ENCODE measurements at places on chromosomes 5 and 9.

DNA sequence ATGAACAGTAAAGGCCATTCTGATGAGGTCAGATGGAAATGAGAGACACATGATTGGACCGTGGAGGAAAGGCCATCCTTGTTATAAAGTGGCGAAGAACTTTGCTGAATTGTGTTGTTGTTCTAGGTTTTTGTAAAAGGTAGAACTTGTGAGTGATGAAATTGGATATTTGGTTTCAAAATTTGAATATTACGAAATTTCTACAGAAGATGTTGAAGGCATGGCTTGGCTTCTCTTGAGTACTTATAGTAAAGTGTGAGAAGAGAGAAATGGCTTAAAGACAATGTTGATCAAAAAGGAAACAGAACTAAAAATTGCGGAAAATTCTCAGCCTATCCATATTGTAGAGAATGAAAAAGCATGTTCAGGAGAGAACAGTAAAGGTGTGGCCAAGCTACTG lies 166.6 kb upstream of the S1PR3 start:
- no peak for DNase-seq

- no peak for DNase-seq
Observed at GRCh38 chr9:16708656-16709435, 161.6 kb downstream of the BNC2 start.

- no peak for DNase-seq
Observed at GRCh38 chr9:99852617-99853016, 30.9 kb downstream of the NR4A3 start.

DNA sequence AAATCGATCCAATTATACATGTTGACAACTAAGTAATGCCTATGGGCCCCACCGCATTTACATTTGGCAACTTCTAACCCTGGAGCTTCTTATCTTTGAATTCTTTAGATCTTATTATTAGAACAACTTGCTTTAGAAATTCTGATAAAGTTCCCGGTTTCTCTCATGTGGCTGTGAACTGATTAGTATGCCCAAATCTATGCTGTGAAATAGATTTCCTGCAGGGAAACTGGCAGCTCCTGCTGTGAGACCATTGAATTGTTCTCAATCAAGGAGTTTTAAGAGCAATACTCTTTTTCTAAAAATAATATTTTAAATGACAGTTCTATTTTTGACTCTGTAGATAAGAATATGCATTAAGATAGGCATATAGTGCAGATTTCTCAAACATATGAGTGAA lies 177.5 kb downstream of the GABRB2 start:
- DNase-seq = no peak

DNA sequence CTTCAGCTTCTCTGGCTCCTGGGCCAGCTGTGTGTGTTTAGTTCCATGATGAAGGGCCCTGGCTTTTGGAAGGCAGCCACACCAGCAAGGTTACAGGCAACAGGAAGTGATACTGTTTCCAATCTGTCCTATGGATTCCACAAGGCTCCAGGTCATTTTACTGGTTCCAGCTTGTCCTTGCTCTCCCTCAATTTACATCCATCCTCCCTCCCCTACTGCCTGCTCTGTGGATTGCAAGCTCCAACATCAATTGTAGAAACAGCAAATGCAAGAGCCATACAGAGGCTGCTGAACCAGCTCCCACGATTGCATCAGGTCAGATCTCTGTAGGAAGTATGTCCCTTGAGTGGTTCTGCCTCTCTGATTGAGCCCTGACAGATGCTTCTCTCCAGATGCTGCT lies 409.8 kb downstream of the NTRK2 start:
- no peak for DNase-seq

DNA sequence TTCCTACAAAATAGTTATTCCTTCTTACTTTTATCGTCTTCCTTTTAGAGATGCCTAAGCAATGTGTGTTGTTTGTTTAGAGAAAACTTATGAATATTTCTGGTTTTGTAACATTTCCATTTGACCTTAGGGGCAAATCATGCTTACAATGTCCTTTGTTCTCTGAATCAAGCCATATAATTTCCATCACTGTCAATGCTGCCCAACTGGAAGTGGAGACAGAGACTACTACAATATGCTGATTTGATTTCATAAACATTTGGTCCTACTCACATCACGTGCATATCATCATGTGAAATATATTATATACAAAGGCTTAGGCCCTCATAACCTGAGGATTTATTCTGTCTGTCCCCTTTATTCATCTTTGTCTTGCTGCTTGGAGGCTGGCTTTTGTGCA lies 183.2 kb upstream of the CD180 start:
- no peak for DNase-seq

DNA sequence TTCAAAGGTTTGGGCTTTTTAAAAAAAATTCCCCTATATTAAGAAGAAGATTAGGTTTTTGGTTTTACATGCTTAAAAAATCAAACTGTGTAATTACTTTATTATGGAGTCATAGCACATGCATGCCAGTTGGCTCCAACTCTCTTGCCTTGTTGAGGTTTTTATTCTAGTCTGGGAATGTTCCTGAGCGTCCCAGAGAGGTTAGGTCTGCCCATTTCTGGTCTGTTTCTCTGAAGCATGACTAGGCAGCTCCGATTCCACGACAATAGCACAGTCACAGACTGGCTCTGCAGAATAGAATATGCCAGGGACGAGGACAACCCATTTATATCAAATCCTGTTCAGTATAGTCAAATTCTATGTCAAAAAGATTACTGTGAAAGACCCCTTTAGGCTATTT lies 217.0 kb downstream of the PCSK5 start:
- DNase-seq = peak; percentile 23
